Stimulated activated CD4-positive, alpha-beta T cell treated with anti-CD3 and anti-CD28 coated beads, Interleukin-1b, Interleukin-23, amount 100 ng/mL, for 1 hour (primary cell): ENCODE measurements at places on chromosomes 5 and 9.

GRCh38 chr5:171629221-171629620 is 156.4 kb upstream of the SMIM23 start:
- no peak for DNase-seq

- no peak for DNase-seq
Measured at GRCh38 chr5:43085453-43085852, 35.3 kb upstream of the ZNF131 start.

DNA sequence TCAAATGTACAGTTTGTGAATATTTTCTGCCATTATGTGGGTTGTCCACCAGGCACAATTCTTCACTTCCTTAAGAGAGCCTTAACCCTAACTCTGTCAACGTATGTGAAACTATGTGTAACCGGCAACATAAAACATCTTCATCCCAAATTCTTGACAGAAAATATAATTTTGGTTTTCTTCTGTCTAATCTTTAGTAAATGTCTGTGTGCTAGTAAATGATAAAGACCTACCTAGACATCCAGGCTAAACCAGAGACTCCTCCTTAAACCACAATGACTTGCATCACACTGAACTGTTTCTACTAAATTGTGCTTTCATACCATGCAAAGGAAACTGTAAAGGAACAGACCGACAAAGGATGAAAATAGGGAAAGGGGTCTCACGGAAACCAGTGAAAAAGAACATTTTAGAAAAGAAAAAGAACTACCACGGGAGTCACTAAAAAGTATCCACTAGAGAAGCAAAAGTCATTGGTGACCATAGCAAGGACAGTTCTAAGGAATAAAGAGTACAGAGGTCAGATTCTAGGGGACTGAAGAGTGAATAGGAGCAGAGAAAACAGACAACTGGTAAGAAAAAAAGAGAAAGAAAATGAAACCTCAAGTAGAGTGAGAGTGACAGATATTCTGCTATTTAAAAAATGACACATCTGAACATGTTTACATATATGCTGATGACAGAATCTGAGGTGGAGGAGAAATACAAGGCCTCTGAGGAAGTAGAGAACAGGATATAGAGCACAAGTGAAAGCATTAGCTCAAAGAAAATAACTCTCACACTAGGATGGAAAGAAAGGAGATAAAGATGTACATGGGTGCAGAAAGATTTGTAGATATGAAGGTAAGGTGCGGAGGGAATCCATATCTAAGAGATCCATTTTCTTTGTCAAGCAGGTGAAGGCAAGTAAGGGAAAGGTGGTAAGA is 49.4 kb downstream of the FNIP1 start:
- no peak for DNase-seq

DNA sequence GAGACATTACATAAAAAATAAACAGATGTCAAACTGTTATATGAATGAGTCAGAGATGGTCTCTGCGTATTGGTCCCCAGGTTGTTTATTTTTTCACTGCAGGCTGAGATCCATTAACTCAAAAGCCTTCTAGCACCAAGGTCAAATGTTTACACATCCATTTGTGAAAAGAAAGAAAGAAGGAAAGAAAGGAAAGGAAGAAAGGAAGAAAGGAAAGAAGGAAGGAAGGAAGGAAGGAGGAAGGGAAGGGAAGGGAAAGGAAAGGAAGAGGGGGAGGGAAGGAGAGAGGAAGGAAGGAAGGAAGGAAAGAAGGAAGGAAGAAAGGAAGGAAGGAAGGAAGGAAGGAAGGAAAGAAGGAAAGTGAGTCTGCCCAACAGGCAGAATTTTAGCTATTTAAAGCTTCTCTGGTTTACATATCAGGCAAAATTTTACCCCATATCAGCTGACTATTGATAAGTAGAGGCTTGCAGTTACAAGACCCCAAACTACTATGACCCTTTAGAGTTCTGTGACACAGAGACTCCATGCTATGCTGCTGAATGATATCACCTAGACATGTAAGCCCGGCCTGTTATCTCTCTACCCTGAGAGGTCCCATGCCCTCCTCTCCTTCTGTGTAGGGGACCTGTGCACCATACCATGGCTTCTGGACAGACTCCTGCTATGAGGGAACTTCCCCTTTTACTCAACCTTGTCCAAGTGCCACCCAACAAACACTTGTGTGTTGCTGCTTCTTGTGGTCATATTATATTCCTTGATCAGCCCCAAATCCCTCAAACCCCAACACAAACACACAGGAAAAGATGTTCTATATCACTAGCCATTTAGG is 59.0 kb downstream of the DRD1 start:
- no peak for DNase-seq

GRCh38 chr5:56668996-56669395 is 146.4 kb upstream of the MAP3K1 start:
- DNase-seq, result no peak

DNA sequence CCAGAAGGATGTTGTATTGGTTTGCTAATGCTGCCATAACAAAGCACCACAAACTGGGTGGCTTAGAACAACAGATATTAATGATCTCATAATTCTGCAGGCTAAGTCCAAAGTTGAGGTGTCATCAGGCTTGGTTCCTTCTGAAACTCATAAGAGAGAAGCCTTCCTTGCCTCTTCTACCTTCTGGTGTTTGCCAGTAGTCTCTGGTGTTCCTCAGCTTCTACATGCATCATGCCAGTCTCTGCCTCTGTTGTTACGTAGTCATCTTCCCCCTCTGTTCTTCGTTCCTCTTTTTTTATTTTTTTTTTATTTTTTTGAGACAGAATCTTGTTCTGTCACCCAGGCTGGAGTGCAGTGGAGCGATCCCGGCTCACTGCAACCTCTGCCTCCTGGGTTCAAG is 61.8 kb downstream of the LRRC70 start:
- no peak for DNase-seq

DNA sequence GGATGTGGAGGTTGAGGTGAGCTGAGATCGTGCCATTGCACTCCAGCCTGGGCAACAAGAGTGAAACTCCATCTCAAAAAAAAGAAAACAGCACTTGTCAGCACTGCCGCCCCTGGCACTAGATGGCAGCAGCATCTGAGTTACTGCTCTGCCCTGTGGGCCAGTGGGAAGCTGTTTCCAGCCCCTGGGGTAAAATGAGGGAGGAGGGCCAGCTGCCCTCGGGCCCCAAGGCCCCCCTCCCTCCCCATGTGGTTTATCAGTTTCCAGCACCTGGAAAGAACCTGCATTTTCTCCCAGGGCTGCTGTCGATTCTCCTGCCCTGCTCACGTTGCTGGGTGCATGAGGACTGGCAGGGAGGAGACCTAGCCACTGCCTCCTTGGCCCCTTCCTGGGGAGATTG is 13.2 kb upstream of the CEL start:
- no peak for DNase-seq

DNA sequence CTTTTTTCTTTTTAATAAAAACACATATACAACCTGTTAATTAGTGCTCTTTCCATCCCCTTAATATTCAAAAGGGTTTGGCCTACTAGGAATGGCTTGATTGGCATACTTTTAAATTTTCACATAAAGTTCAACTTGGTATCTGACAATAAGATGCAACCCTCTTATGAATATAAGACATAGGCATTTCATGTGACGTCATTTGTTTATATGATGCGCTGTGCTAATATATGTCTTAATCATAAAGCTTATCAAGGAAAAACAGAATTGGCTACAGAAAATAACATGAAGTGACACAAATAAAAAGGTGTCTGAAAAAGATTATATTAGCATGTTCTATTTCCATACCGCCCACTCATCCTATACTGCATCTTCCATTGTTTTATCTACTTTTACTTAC is 1642.4 kb downstream of the EFNA5 start:
- no peak for DNase-seq

DNA sequence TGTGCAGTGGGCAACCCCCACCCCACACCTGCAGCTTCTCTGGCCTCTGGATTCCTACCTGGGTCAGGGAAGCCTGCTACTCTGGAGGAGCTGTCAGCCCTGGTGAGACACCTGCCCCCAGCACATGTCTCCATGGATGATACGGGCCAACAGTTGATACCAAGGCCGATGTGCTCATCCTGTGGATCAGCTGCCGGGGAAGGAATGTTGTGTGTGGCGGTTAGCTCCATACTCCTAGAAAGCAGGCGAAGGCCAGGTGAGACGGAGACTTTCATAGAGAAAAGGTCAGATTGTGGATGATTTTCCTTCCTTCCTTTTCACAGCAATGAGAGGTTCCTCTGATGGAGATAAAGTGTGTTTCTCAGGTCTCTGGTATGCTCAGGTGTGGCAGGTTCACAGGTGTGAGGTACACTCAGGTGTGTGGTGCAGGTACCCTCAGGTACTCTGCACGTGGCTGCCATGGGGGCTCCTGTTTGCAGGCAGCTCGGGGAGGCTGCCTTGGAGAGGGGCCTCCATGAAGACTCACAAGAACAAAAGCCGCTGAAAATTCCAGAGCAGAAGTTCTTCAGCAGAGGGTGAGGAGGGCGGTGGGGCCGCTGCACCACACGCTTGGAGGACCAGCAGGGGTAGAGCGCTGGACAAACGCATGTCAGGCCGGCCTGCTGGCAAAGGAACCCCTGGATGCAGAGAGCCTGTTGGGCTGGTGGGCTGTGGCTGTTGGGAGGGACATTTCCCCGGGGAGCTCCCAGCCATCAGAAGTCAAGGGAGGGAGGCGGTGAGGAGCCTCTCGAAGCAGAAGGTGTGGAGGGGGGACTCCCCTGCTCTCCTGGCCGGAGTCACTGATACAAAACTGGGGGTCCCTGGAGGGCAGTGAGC is 5.1 kb upstream of the AHRR start:
- no peak for DNase-seq

- DNase-seq, result no peak
Measured at GRCh38 chr9:114261026-114261425, 61.9 kb upstream of the ORM1 start.

- DNase-seq, result no peak
Measured at GRCh38 chr5:138275379-138275782, 960 bp upstream of the GFRA3 start.

GRCh38 chr9:136543280-136543679 is 2.6 kb downstream of the NOTCH1 start:
- DNase-seq, result no peak

- DNase-seq, result no peak
Measured at GRCh38 chr5:176856746-176857145, 42.4 kb downstream of the HK3 start.

GRCh38 chr9:131298816-131299215 is 9.3 kb downstream of the PLPP7 start:
- no peak for DNase-seq

DNA sequence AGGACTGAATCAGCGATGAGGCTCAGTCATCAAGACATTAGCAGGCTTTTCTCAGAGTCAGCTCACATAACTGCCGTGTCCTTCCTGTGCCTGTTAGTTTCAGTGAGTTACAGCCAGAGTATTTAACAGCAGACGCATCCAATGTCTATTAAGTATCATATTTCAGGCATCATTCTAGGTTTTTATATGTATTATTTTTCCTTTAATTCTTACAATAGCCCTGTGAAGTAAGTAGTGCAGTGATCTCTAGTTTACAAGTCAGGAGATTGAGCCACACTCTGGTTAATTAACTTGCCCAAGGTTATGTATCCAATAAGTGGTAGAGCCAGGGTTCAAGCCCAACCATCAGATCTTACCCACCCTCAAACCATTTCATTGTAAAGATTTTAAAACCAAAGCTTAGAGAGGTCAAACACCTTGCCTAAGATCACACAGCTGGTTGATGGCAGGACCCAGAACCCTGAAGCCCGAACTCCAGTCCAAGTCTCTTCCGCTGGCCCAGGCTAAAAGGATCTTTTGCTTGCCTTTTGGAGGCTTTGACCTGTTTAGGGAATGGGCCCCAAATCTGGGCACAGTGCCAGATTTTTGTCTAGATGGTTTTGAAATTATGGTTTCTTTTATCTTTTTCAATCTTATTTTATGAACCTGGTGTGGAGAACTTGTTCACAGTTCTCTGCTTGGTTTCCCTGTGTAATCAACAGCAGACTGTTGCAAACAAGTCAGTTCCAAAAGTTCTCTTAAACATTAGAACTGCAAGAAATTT is 261.2 kb upstream of the CLINT1 start:
- no peak for DNase-seq

DNA sequence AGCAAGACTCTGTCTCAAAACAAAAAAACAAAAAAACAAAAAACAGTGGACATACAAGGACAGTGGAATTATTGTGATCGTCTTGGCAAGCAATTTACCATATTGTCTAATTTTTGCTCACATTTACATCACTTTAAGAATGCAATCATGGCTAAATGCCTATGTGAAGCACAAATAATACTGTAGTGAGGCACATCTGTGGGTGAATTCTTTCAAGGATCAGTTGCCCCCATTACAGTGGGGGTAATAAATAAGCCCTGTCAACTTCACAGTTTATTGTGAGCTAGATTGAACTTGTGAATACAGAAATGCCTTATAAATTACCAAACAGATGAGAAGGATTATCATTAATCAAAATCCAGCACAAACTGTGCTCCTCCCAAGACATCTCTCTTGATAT is 150.2 kb upstream of the PAPPA start:
- no peak for DNase-seq

- DNase-seq, result no peak
Measured at GRCh38 chr9:86445671-86446070, 91.5 kb upstream of the TUT7 start.

- DNase-seq, result no peak
Measured at GRCh38 chr5:138273834-138274188, 610 bp downstream of the GFRA3 start.

DNA sequence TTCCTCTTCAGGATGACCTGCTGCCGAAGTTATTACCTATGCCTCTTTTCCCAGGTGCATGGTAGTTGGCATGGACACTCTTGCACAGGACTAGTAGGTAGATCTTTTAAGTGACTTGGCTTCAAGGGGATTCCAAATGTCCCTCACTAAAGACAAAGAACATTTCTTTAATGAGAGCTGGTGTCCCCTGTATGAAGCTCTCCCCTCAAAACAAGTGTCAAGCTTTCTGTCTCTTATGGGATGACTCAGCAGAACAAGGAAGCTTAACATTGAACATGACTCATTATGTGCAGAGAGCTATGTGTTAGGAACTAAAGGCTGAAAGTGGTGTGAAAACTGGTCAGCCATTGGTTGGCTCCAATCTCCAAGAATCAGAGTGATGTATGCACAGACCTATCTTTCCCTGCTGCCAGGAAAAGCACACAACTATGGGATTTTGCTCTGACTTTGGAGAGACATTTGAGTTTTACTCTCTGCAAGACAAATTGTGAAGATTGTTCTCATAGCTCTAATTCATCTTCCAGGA is 120.5 kb downstream of the PRDM6 start:
- DNase-seq, result no peak
